Ascending aorta (tissue), 2 donors: ENCODE measurements at places on chromosomes 6 and 20.

DNA sequence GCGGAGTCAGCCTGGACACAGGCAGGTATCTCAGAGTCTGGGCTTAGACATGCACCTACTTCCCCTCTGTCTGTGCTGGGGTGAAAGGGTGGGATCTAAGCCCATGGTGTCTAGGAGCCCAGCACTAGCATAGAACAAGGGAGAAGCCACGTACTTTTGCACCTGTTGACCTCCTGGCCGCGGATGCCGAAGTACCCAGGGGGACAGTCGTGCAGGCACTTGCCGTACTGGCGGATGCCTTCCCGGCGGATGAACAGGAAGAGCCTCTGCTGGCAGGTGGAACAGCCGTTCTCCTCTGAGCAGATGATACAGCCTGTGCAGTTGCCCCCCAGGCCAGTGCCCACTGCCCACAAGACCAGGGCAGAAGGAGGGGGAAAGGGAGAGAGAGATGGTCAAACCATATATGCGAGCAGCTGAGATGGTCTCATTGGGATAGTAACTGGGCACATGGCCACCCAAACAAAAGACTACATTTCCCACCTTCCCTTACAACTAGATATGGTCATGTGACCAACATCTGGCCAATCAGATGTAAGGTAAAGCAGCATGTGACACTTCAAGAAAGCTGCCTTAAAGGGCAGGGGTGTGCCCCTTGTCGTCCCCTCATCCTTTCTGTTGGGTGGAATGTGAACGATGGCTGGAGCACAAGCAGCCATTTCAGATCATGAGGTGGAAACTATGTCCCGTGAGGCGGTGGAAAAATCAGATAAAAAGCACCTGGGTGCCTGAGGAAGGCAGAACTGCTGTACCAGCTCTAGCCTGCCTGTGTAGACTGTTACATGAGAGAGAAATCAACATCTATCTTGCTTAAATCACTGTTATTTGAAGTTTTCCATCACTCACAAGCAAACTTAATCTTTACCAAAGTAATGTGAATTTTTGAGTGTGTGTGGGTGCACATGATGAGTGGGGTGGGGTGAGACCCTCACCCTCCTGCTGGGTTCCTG is 34.0 kb downstream of the RSPO4 start:
- DNase-seq, result no peak
- H3K36me3 ChIP-seq, result no peaks in the 10 kb centered on the region
- no peak overlapping the region for H3K27ac ChIP-seq
- H3K27me3 ChIP-seq, result no peaks in the 10 kb centered on the region
- H3K4me3 ChIP-seq, result no peak overlapping the region

GRCh38 chr20:45836841-45837240 is 3.2 kb downstream of the SNX21 start:
- peaks cover 23% of the 10 kb centered on the region for H3K4me1 ChIP-seq
- DNase-seq, result no peak
- peak overlapping the region; percentile 96 for H3K27ac ChIP-seq
- peaks cover 25% of the 10 kb centered on the region for H3K36me3 ChIP-seq

- no peak overlapping the region for H3K4me3 ChIP-seq
- H3K27ac ChIP-seq, result no peak overlapping the region
- no peak for DNase-seq
- no peaks in the 10 kb centered on the region for H3K4me1 ChIP-seq
- no peaks in the 10 kb centered on the region for H3K27me3 ChIP-seq
Measured at GRCh38 chr6:156963712-156964700, 186.8 kb downstream of the ARID1B start.

DNA sequence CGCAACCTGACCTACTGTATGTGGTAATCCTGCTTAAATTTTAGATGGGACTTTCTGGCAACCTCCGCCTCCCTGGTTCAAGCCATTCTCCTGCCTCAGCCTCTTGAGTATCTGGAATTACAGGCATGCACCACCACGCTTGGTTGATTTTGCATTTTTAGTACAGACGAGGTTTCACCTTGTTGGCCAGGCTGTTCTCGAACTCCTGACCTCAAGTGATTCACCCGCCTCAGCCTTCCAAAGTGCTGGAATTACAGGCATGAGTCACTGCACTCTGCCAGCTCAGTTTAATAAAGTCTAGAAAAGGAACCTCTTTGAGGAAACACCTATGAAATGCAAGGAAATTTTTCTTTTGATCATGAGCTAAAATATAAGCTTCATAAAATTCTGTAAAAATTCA is 9.0 kb upstream of the PLCB4 start:
- H3K27me3 ChIP-seq, result no peaks in the 10 kb centered on the region
- DNase-seq, result no peak
- no peaks in the 10 kb centered on the region for H3K36me3 ChIP-seq
- no peak overlapping the region for H3K27ac ChIP-seq
- H3K4me1 ChIP-seq, result no peaks in the 10 kb centered on the region

DNA sequence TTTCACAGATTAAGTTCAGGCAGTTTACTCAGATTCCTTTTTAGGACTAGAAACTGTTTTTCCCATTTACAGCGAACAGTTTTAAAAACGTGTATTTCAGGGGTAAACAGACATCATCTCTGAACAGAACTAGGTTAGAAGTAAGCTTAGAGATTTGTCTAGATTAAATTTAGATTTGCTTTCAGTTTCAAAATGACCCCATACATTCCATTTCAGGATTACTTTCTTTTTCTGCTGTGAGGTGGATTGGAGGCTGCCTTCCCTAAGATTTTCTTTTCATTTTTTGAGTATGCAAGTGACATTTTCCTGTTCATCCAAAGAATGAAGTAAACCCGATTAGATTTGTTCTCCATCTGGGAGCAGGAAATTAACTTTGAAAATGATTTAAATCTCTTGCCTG is 747.2 kb downstream of the KHDRBS2 start:
- no peak for DNase-seq
- no peaks in the 10 kb centered on the region for H3K36me3 ChIP-seq
- no peaks in the 10 kb centered on the region for H3K27me3 ChIP-seq
- no peaks in the 10 kb centered on the region for H3K4me1 ChIP-seq
- no peak overlapping the region for H3K4me3 ChIP-seq

DNA sequence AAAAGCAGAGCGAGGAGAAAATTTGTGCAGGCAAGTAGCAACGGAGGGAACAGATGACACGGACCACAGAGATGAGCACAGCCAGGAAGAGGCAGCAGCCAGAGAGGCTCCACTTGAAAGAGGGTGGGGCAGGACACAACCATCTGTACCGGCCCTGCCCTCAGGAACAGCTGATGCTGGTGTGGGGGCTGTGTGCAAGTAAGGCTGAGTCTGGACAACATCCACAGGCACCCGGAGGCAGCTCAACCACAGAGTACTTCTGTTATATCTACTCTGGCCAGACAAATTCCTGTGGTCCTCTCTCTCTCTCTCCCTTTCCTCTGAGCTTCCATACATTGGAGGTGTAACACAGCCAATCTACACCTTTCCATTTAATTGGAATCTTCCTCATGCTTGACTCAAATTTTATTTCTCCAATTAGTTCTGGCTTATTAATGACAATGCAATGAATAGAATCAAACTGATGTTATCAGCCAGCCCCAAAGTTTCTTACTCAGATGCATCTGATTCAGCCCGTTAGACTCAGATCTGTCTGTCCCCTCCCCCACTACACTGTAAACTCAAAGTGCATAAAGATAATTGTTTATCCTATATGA is 24.9 kb downstream of the KIF13A start:
- peak overlapping the region; percentile 84 for H3K27ac ChIP-seq
- no peak overlapping the region for H3K4me3 ChIP-seq
- no peaks in the 10 kb centered on the region for H3K27me3 ChIP-seq
- peaks cover 73% of the 10 kb centered on the region for H3K4me1 ChIP-seq
